ENCODE measurements at places on chromosomes 11 and 22. TPM values are rescaled to one million over a fixed set of nuclear protein-coding genes. Genes with fewer than 3 reads are reported as not detected.

GRCh38 chr11:32325187-32325586 lies 110.2 kb downstream of the WT1 start:
- H3K4me3 ChIP-seq = no peak overlapping the region
- no peaks in the 10 kb centered on the region for H3K27me3 ChIP-seq
- no peaks in the 10 kb centered on the region for H3K36me3 ChIP-seq
- no peak for DNase-seq
- no peaks in the 10 kb centered on the region for H3K4me1 ChIP-seq

DNA sequence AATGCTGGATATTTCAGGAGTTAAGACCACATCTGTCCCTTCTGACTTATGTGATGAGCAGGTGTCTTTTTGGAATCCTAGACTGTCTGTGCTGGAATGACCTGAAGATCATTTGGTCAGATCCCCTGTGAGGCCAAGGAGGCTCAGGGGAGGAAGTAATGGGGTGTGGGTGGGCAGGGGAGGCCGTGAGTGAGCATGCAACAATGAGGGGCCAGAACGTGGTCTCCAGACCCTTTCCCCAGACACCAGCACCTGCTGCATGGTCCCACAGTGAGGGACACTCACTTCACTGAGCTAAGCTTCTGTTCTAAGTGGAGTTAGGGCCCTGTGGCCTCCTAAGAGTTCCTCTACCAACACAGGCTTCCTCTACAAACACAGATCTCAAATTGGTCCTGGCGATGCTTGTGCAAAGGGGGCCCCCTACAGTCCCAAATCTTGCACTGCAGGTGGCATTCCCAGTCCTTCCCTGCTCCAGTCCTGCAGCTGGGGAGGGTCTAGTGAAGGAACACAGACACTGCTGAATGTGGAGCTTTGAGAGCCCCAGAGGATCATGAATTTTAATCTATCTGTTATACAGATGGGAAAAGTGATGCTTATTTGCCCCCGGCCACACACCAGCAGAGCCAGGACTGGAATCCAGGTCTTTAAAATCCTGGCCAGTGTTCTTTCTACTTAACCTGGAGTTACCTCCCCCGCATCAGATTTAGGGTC lies 7.4 kb downstream of the USP2 start:
- no peaks in the 10 kb centered on the region for H3K36me3 ChIP-seq
- H3K4me3 ChIP-seq = no peak overlapping the region
- peaks cover 49% of the 10 kb centered on the region for H3K4me1 ChIP-seq

Gene FOXRED1
- polyA plus RNA-seq = 39.4 TPM

DNA sequence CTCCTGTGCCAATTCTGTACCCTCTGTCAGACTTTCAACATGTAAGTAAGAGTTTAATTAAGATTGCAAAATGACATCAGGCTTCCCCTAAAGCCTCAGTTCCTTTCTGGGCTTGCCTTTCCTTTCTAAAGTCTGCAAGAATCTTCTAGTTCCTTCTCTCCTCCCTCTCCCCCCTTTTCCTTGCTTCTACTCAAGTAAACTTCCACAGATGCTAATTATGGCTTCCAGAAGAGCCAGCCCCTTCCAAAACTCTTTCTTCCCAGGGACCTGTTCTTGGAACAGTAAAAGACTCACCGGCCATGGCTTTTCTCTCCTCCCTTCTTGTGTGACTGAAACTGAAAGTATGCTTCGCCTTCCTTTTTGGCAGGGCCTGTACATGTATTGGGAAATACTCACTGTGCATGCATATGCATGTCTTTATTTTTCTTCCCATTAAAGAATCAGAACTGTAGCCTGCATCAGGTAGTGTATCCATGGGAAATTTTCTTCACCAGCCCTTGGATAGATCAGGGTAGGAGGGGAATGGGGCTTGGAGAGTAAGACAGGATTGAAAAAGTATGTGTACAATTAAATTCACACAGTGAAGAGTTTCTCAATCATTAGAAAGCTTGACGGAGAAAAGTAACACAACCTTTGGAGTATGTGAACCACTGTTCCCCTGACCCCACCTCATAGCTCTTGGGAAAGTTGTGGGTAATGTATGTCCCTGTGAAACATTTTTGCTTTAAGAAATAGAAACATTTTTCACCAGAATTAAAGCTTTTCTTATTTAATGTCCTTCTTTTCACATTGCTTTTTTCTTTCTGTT lies at the start of gene CASP1:
Gene CASP1 (minus strand): TSS at position 332 of the 808 bp plus-strand sequence. CDS start 31 bp downstream, at position 301.
- peaks cover 12% of the 10 kb centered on the region for H3K36me3 ChIP-seq
- DNase-seq = peak; percentile 87
- H3K4me3 ChIP-seq = peak within 1 kb of the TSS; percentile 36
- H3K4me1 ChIP-seq = peaks cover 10% of the 10 kb centered on the region
- H3K27me3 ChIP-seq = no peaks in the 10 kb centered on the region

Gene ADM2
- polyA plus RNA-seq = 11.2 TPM

- H3K4me1 ChIP-seq = no peaks in the 10 kb centered on the region
- no peak for DNase-seq
- H3K27ac ChIP-seq = no peak overlapping the region
- H3K36me3 ChIP-seq = no peaks in the 10 kb centered on the region
- H3K4me3 ChIP-seq = no peak overlapping the region
- peaks cover 13% of the 10 kb centered on the region for H3K27me3 ChIP-seq
Measured at GRCh38 chr22:42758931-42759629, 38.4 kb upstream of the A4GALT start.

GRCh38 chr11:45900916-45901617 lies 6.0 kb downstream of the FREY1 start:
- peaks cover 4% of the 10 kb centered on the region for H3K36me3 ChIP-seq
- no peak for DNase-seq
- peaks cover 51% of the 10 kb centered on the region for H3K27me3 ChIP-seq
- no peak overlapping the region for H3K27ac ChIP-seq
- peaks cover 8% of the 10 kb centered on the region for H3K4me1 ChIP-seq
- H3K4me3 ChIP-seq = peak overlapping the region; percentile 9

Measured in large intestine (tissue), 12 donors.